Glutamatergic neuron (in vitro differentiated cells): ENCODE measurements at places on chromosomes 4 and X.
A peak's percentile ranks its signal among the peaks of the same experiment; 100 is the strongest.

GRCh38 chr4:156969101-156969500, 2.5 kb downstream of the PDGFC start:
- peaks cover 6% of the 10 kb centered on the region for H3K27me3 ChIP-seq
- H3K4me1 ChIP-seq = peaks cover 2% of the 10 kb centered on the region
- H3K4me3 ChIP-seq = no peak overlapping the region
- DNase-seq = no peak

DNA sequence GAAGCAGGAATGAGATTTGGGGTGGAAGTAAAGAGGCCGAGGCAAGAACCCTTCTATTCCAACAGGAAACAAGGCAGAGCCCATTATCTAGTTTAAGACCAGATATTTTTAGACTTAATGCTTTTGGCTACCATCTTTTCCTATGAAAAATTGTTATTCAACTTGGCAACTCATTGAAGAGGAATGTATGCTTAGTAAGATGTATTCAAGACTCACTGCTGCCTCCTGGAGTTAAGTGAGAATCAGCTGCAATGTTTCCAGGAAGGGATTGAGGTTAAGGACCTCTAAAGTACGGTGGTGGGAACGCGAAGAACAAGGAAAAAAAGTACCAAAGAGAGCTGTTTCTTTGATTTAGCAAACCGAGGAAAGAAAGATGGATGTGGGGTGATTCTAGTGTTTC, 89.1 kb downstream of the RAPGEF2 start:
- no peaks in the 10 kb centered on the region for H3K36me3 ChIP-seq
- no peak for DNase-seq
- H3K27me3 ChIP-seq = no peaks in the 10 kb centered on the region
- no peaks in the 10 kb centered on the region for H3K4me1 ChIP-seq
- H3K4me3 ChIP-seq = no peak overlapping the region
- H3K27ac ChIP-seq = no peak overlapping the region

DNA sequence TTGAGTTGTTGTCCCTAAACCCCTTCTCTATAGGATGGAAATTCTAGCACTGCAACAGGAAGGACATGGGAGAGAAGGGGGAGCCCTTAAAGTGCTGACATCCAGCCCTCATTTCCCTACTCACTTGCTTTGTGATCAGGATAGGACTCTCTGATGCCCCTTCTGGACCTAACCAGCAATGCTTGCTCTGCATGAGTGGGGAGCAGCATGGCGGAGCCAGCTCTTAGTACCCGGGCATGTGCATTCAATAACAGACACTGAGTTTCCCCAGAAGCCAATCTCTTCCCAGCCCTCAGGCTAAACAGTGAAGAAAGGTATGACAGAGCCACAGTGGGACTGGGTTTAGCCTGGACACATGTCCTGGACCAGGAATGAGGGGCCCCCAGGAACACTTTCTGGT, 14.0 kb downstream of the SOD3 start:
- H3K36me3 ChIP-seq = peaks cover 14% of the 10 kb centered on the region
- no peak for DNase-seq
- peaks cover 3% of the 10 kb centered on the region for H3K27me3 ChIP-seq
- peaks cover 2% of the 10 kb centered on the region for H3K4me1 ChIP-seq
- H3K4me3 ChIP-seq = no peak overlapping the region
- H3K27ac ChIP-seq = no peak overlapping the region

DNA sequence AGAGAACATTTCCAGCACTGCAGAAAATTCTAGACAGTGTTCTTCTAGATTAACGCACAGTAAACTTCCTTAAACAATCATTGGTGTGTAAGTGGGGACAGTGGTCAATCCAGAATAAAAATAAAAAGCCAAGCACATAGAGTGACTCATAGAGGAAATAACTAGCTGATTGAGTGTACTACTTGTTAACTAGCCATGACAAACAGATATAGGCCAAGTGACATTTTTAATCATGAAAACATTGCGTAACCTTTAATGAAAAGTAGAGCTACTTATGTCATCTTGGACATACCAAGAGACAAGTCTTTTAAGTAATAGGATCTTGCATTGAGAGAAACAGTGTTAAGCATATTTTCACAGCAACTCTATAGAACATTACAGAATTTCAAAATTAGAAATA, 233.9 kb upstream of the MAB21L2 start:
- no peaks in the 10 kb centered on the region for H3K4me1 ChIP-seq
- H3K36me3 ChIP-seq = no peaks in the 10 kb centered on the region
- H3K27ac ChIP-seq = no peak overlapping the region
- H3K27me3 ChIP-seq = no peaks in the 10 kb centered on the region

GRCh38 chrX:123263270-123263669, 79.2 kb downstream of the GRIA3 start:
- H3K4me1 ChIP-seq = peaks cover 14% of the 10 kb centered on the region
- peak overlapping the region; percentile 34 for H3K4me3 ChIP-seq
- no peak for DNase-seq
- H3K27ac ChIP-seq = no peak overlapping the region

DNA sequence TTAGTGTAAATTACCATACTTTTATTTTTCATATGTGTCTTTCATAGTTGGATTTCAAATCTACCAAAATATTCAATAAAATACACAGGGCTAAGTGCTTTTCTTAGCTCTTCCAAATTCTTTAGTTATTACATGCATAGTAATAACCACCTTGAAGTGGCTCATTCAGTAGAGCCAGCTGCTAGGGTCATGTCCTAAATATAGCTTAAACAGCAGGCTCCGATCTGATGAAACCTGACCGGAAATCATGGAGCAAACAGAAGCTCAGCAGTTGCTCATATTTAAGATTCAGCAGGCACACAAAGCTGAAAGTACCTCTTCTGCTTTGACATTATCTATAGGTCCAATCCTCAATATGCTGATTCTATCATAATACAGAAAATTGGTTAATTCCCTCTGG, 1470.4 kb downstream of the ADGRL3 start:
- peak overlapping the region; percentile 93 for H3K27ac ChIP-seq
- DNase-seq = no peak
- no peaks in the 10 kb centered on the region for H3K36me3 ChIP-seq
- peaks cover 10% of the 10 kb centered on the region for H3K4me1 ChIP-seq
- H3K4me3 ChIP-seq = no peak overlapping the region

DNA sequence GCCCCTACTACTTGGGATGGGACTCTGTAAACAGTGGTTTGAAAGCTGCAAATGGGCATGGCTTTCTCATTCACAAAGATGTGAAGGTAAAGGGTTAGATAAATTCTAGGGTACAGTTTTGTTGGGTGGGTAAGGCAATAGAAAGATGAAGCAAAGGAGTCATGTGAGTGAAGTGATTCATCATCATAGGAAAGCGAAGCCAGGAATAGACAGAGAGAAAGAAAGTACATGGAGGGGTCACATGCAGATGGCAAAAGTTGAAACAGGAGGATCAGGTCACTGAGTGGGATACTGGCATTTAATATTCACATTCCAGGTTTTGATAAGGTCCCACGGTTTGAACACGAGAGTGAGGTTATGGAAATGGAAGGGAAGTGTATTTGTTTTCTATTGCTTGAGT, 8.2 kb upstream of the ABCG2 start:
- H3K27me3 ChIP-seq = peaks cover 2% of the 10 kb centered on the region
- DNase-seq = no peak
- H3K4me3 ChIP-seq = no peak overlapping the region
- H3K36me3 ChIP-seq = no peaks in the 10 kb centered on the region
- H3K4me1 ChIP-seq = no peaks in the 10 kb centered on the region

DNA sequence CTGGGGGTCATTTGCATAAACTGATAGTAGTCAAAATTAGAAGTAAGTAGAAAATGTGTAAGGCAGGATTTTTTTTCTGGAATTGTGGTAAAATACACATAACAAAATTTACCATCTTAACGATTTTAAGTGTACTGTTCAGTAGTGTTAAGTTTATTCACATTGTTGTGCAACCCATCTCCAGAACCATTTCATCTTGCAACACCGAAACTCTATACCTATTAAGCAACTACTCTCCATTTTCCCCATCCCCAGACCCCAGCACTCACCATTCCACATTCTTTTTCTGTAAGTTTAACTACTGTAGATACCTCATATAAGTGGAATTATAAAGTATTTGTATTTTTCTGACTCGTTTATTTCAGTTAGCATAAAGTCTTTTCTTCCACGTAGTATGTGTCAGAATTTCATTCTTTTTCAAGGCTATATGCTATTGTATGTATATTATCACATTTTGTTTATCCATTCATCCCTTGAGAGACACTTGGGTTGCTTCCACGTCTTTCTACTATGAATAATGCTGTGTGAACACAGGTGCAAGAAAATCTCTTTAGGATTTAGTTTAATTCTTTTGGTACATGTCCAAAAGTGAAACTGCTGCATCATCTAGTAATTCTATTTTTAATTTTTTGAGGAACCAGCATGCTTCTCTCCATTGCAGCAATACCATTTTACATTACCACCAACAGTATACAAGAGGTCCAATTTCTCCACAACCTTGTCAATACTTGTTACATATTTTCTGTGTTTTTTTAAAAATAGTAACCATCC, 39.1 kb upstream of the NSUN7 start:
- no peak for DNase-seq
- H3K27ac ChIP-seq = no peak overlapping the region
- H3K4me1 ChIP-seq = no peaks in the 10 kb centered on the region
- no peak overlapping the region for H3K4me3 ChIP-seq
- no peaks in the 10 kb centered on the region for H3K27me3 ChIP-seq

- no peaks in the 10 kb centered on the region for H3K4me1 ChIP-seq
- no peaks in the 10 kb centered on the region for H3K27me3 ChIP-seq
- H3K4me3 ChIP-seq = no peak overlapping the region
- peaks cover 5% of the 10 kb centered on the region for H3K36me3 ChIP-seq
- no peak for DNase-seq
These were observed 28.7 kb upstream of the FAT1 start for GRCh38 chr4:186752325-186752724.

- H3K4me3 ChIP-seq = no peak overlapping the region
- H3K4me1 ChIP-seq = no peaks in the 10 kb centered on the region
These were observed 141.1 kb downstream of the MSL3 start for GRCh38 chrX:11899091-11899490.

DNA sequence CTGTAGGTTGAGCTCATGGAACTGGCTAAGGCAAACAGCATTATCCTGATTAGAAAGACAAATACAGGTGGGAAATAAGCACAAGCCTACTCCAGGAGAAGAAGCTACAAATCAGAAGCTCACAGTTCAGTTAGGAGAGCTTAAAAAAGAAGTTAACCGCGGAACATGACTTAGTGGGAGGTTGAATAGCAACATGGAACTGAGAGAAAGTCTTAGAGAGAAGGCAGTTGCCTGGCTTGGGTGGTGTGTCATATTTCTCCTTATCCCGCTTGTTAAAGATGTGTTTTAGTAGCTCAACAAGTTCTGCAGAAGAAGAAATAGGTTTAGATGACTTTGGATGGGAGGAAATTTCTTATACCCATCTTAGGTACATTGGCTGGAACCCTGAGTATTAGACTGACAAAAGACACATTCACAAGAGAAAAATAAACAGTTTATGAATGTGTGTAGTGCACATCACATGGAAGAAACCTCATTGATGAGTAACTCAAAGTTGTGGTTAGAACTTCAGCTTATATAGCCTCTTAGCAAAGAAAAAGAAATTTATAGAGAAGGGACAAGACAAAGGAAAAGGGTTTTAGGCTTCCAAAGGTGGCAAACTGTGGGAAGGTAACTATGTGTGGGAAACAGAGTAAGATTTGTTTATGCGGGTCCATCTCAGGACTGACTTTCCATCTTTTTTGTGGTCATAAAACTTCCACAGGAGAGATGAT, 37.4 kb upstream of the RXFP1 start:
- no peak for DNase-seq
- H3K36me3 ChIP-seq = no peaks in the 10 kb centered on the region
- H3K4me3 ChIP-seq = no peak overlapping the region
- no peaks in the 10 kb centered on the region for H3K4me1 ChIP-seq
- H3K27ac ChIP-seq = no peak overlapping the region

GRCh38 chr4:17780501-17781299, 721 bp downstream of the FAM184B start:
- peaks cover 3% of the 10 kb centered on the region for H3K36me3 ChIP-seq
- H3K4me1 ChIP-seq = peaks cover 4% of the 10 kb centered on the region
- no peak overlapping the region for H3K27ac ChIP-seq
- DNase-seq = no peak
- H3K27me3 ChIP-seq = peaks cover 17% of the 10 kb centered on the region
- H3K4me3 ChIP-seq = peak overlapping the region; percentile 92

GRCh38 chr4:42653626-42654560, 3.0 kb downstream of the ATP8A1 start:
- peaks cover 47% of the 10 kb centered on the region for H3K4me1 ChIP-seq
- peak overlapping the region; percentile 93 for H3K27ac ChIP-seq
- H3K36me3 ChIP-seq = peaks cover 39% of the 10 kb centered on the region
- DNase-seq = no peak
- H3K4me3 ChIP-seq = peak overlapping the region; percentile 97
- peaks cover 20% of the 10 kb centered on the region for H3K27me3 ChIP-seq

DNA sequence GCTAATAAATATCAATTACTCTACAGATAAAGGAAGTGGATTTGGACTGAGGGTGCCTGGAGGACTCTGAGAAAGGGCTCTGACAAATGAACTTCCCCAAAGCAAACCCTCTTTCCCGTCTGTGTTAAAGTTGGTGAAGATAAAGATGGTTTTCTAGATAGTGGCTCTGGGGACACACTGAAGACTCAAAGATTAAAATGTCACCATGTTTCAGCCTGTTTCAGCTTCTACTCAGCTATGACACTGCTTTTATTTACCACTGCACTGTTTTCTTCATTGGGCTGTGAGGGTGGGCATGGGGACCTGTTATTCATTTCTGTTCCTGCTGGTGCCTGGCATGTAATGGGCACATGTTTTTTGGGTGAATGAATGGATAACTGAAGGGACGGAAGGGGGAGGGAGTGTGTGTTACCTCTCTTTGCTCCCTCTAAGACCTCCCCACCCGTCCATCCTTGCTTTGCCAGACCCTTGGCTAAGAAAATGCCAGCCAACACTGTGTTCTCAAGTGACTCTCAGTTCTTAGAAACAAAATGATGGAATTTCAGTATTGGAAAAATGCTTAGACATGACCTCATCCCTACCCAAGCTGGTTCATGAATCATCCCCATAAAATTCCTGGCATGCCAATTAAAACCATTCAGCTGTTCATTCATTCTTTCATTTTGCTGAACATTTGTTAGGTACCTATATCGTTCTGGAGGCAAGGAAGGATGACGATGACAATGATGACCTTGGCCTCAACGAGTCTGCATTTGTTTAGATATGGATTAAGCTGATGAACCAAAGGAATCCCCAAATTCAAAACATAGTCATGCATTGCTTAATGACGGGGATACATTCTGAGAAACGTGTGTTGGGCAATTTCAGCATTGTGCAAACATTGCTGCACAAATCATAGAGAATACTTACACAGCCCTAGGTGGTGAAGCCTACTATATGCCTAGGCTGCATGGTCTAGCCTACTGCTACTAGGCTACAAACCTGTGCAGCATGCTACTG, 13.4 kb upstream of the STK32B start:
- no peak for DNase-seq
- no peak overlapping the region for H3K27ac ChIP-seq
- H3K36me3 ChIP-seq = no peaks in the 10 kb centered on the region
- peaks cover 8% of the 10 kb centered on the region for H3K4me1 ChIP-seq
- no peak overlapping the region for H3K4me3 ChIP-seq

GRCh38 chr4:88163336-88163735, 4.9 kb upstream of the ABCG2 start:
- no peaks in the 10 kb centered on the region for H3K36me3 ChIP-seq
- peaks cover 4% of the 10 kb centered on the region for H3K27me3 ChIP-seq
- peaks cover 3% of the 10 kb centered on the region for H3K4me1 ChIP-seq
- H3K4me3 ChIP-seq = no peak overlapping the region

- no peaks in the 10 kb centered on the region for H3K27me3 ChIP-seq
- no peak for DNase-seq
- H3K4me3 ChIP-seq = no peak overlapping the region
- no peaks in the 10 kb centered on the region for H3K36me3 ChIP-seq
- H3K4me1 ChIP-seq = no peaks in the 10 kb centered on the region
These were observed 1176.8 kb downstream of the FAM133A start for GRCh38 chrX:94850811-94851210.
